Stimulated activated CD4-positive, alpha-beta T cell treated with anti-CD3 and anti-CD28 coated beads, Interleukin-1b, Interleukin-23, amount 100 ng/mL, for 48 hours (primary cell): ENCODE measurements at places on chromosomes 7 and 10.

DNA sequence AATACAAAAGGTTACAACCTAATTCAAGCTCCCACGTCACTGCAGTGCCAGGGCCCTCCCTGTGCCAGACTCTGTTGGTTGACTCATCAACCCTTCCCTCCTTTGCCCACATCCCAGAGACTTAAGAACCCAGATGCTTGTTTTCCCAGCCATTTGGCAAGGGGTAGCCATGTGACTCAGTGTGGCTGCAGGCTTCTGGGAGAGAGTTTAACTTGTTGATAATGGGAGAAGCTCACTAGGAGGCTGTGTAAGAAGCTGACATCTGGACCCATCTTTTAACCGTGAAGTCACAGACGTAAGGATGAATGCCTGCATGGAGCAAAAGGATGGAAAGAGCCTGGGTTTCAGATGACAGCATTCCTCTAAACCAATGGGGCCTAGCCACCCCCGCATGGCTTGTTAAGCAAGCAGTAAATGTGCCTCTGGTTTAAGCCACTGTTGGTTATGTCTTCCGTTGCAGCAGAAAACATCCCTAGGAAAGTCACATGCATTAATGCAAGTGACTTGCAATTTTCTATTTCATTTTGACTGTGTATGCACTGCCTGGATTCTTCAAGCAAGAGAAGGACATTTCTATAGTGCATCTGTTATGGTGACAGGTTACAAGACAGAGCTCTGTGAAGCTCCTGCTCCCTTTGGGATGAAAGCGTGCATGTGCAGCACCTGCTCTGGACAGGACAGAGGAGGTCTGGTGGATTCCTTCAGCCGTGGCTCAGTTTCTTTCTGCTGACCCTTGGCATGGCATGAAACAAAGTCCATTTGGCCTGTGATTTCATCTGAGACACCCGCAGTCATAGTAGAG lies 57.5 kb upstream of the CREB5 start:
- DNase-seq: no peak

GRCh38 chr10:17764142-17764541 lies 12.1 kb downstream of the TMEM236 start:
- DNase-seq: no peak

GRCh38 chr10:24873281-24873683 lies 79.1 kb downstream of the PRTFDC1 start:
- DNase-seq: no peak

GRCh38 chr10:35462491-35462934 lies 126.2 kb downstream of the CCNY start:
- DNase-seq: no peak

DNA sequence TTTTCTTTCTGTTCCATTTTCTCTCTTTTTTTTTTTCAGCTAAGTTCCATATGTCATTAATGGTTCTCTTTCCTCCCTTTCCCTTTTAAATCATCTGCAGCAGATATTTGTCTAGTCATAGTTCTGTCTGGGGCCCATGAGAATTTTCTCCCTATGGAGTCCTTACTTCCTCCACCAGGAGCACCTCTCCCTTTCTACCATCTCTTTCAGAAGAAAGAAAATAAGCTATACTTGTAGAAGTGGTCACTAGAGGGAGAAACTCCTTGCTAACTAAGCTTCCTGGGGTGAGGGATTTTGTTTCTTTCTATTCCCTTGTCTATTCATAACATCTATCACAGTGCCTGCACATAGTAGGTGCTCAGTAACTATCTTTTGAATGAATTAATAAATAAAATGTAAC lies 230.2 kb upstream of the HPS1 start:
- DNase-seq: no peak
